ENCODE measurements at places on chromosomes 4 and X.

DNA sequence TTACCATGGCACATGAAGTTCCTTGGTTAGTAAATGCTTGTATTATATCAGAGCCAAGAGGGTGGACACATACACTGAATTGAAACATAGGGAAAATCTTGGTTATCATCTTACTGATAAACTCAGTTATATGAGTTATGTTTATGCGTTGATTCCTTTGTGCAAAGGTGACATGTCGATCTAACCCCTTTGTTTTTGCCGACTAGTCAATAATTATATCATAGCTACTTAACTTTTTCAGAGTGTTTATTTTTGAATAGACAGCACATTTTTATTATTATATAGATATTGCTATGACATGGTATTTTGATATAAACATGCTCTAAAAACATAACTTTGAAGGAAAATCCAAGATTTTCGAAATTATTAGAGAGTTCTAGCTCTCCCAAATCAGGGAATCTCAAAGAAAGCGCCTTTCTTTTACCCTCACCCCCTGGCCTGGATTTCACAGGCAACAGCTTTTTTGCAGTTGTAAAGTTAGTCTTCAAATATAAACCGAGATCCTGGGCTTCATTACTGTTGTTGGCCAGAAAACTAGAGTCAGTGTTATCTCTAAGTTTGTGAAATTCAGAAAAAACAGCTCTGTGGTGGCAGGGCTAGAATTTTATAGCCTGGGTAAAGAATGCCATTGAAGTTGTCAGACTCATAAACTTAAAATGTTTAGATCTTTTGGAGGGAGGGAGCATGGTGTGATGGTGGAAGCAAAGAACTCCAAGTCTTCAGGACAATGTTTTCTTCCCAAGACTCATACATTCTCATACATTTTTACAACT, 45.8 kb upstream of the PITX2 start:
- DNase-seq: no peak

GRCh38 chr4:96099031-96099430, 259.1 kb downstream of the PDHA2 start:
- no peak for DNase-seq

GRCh38 chr4:130214268-130214667, 1118.3 kb downstream of the C4orf33 start:
- DNase-seq: no peak

GRCh38 chr4:158193171-158193749, 17.0 kb upstream of the TMEM144 start:
- peak; percentile 12 for DNase-seq

GRCh38 chr4:147198411-147199051, 252.9 kb upstream of the TTC29 start:
- peak; percentile 44 for DNase-seq

DNA sequence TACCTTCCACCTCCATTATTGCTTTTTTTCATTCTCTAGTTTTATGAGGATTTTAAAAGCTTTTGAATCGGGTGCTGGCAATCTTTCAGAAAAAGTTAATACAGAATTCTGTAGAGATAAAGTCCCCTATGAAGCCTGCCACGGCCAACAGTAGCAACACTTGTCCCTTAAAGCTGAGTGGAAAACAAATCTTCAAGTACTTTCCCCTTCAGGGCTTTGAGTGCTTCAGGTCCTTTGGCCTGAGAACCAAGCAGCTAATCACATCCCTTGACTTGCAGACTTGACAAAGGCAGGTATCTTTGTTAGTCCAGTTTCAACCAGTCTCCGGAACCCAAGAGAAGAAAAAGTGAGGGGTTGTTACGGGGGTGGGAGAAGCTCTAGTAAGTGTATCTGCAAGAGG, 144.4 kb downstream of the ATG4A start:
- DNase-seq: no peak

GRCh38 chr4:22434895-22435294, 81.0 kb downstream of the ADGRA3 start:
- peak; percentile 48 for DNase-seq

DNA sequence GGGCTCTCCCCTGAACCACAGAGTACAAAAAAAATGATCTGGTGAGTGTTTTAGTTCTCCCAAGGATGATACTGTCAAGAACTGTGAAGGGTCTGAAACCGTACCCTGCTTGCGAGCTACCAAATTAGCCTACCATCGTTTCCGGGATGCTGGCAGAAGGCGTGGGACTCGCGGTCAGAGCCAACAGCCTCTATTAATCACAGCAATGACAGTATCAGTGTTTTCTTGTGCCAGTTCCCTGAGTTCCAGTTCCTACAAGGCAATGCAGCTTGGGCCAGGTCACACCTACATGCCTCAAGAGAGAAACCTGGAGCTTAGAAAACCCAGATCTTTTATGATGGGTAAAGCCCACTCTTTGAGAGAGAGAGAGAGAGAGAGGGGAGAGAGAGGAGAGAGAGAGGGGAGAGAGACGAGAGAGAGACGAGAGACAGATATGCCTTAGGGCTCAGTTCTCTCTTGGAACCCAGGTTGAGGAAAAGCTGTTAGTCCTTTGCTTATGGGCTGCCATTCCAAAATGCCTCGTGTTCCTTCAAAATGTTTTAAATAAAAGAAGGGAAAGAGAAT, 327.8 kb downstream of the ARHGAP10 start:
- DNase-seq: no peak

- no peak for DNase-seq
Measured at GRCh38 chr4:152598454-152598853, 62.6 kb upstream of the FBXW7 start.

DNA sequence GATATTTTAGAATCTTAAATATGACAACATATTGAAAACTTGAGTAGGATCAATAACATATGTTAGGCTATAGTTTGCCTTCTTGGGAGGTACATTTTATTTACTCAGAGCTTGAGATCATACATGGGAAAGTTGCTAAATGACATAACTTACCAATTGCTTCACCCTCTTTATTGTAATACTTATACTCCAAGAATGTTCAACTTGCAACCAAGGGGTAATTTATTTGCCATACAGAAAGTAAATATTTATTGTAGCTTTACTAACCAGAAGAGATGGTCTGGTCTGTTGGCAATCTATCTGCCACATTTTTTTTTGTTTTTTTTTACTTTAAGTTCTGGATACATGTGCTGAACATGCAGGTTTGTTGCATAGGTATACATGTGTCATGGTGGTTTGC, 426.6 kb downstream of the ARHGAP24 start:
- peak; percentile 17 for DNase-seq

DNA sequence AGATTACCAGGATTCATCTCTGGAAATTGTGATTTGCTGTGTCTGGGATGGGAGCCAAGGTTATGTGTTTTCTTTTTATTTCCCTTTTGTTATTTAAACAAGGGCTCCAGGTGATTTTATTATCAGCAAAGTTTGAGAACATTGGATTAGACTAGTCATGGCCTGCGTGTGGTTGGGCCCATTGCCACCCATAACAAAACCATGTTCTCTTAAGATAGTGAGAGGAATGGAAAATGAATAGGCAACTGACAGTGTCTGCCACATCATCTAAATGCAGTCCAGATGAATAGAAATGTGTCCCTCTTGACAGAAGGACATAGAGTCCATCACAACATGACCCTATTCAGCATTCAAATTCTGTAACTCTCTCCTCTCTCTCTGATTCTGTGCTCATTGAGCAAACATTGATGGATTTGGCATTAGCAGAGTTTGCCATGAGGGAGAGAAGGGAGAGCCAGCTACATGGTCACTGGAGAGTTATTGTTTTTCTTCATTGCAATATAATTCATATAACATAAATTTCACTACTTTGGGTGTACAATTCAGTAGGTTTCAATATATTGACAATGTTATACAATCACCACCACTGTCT, 11.7 kb downstream of the XK start:
- DNase-seq: no peak

DNA sequence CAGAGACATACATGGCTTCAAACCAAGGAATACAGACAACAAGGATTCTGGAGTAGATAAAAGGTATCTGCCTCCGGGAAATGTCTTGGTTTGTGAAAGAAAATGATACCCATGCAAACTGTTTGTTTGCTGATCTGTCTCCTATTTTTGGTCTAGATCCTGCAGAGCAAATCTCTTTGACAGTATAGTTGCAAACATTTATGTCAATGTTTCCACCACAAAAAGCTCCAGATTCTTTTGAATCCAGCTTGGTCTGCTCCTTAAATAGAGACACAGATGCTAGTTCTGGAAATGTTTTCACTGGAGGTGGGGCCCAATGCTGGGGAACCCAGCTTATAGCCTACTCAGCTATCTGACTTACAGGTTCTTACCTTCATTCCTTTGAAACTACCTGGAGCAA, 119.7 kb downstream of the ATG4A start:
- no peak for DNase-seq

DNA sequence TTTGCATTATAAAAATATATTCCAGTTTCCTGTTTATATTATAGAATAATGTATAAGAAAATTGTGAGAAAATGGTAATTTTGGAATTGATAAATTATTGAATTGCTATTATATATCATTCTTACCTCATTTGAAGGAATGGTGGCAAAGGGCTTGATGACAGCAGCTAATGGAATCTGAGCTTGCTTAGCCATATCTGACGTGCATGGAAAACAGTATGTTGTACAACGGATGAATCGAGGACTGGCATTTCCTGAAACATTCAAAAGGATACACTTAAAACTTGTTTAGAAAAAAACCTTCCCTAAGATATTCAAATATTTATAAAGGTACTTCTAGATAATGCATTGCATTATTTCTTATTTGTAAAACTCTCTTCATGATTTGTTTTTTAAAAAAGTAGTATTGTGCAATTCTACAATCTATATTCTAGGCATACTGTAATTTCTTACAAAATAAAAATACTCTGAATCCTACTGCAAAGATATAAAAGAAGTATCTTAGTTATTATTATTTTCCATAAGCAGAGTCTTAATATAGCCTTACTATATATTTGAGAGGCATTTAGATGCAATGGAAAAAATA, 38.3 kb downstream of the SEC24D start:
- peak; percentile 39 for DNase-seq

GRCh38 chrX:129738466-129739308, at the start of gene XPNPEP2:
Gene XPNPEP2 (plus strand): TSS chrX:129738979. CDS start chrX:129739214, 235 bp downstream.
- DNase-seq: peak; percentile 66

- peak; percentile 98 for DNase-seq
Measured at GRCh38 chr4:87819281-87819919, 13.4 kb upstream of the MEPE start.

DNA sequence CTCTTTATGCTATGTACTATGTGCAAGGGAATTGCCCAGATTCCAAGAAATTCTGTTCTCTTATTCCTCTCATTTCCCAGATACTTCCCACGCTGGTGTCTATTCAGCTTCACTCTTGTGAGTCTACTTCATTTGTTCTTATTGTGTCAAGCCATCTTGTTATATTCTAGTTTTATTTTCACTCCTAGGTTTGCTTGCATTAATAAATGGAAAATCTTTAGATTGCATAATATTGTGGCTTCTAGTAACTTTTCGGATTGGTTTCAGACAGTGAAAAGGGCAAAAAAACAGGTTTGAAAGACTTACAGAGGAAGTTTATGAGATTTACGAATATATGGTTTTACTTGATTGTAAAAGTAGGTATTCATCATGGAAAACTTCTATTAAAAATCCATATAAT, 128.4 kb downstream of the BTC start:
- DNase-seq: no peak

GRCh38 chr4:121198251-121198650, 34.1 kb upstream of the TNIP3 start:
- DNase-seq: peak; percentile 78

DNA sequence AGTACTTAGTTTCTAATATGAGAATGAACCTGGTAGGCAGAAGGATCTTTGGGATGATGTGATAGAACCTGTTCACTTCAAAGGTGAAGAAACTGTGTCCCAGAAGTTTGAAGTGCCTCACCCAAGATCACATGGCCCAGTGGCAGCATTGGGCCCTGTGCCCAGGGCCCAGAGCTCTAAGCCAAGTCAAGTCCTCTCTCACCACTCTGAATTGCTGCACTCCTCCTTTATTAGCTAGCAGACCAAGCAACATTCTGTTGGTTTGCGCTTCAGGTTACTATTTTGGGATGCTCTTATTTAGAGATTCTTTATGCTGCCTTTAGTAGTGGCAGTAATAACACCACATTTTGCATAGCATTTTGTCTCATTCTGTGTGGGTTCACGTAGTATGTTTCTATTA, 82.7 kb downstream of the PARM1 start:
- no peak for DNase-seq

DNA sequence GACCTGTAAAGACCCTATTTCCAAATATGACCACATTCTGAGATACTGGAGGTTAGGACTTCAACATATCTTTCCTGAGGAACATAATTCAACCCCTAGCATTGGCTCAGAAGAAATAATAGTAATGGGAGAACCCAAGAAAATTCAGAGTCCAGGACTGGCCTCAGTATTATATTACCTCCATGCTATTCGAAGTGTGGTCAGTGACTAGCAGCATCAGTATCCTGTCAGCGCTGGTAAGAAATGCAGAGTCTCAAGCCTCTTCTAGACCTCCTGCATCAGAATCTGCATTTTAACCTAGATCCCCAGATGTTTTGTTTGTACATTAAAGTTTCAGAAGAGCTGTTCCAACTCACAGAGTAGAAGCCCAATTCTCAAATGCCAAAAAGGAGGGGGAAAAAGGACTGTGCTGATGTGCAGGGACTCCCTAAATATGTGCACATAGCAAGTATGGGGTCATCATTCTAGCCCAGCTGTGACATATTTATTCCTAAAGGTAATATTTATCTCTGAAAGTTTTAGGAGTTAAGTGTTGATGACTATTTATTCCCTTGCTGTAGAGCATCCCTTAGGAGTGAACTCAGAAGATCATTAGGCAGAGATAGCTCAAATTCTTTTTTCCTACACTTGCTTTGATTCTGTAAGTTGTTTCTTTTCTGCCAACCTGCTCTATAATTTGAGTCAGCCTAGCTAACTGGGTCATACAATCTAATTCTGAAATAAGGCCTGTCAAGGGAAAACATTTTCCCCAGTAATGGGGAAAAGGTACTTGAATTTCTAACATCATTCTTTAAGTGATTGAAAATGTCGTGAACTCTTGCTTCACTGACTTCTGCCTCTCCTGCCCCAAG, 361.9 kb downstream of the ARHGAP24 start:
- no peak for DNase-seq

- no peak for DNase-seq
Measured at GRCh38 chr4:173160871-173161270, 7.7 kb upstream of the GALNT7 start.

DNA sequence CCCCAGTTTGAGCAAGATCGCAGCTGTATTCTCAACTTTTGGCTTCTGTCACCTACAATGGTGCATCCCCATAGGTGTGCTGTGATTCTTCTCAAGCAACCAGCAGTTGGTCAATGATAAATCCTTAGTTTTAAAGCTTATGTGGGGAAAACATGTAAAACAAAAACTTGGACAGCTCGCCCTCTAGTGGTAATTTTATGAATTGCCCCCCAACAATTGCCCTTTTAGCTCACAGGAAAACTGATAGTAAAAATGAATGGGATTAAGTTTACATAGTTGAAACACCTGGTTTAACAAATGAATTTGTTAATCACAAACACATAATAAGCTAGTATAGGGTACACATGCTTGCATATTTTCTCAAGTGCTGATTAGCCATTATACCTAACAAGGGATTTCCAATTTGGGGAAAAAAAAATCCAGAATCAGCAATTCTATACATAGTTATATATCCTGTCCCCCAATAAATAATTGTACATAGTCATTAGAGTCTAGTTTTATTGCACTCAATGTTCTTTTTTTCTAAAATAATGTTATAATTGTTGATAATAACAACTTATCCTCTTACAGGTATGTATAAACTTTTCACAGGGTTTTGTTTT, 30.1 kb downstream of the TEX13A start:
- DNase-seq: no peak

- no peak for DNase-seq
Measured at GRCh38 chrX:23334521-23334847, 165 bp upstream of the PTCHD1 start.

GRCh38 chr4:17875402-17876070, 64.8 kb downstream of the NCAPG start:
- DNase-seq: no peak

Data from fibroblast of skin of right biceps (primary cell).